NCI-H1048 (cell line): ENCODE measurements at places on chromosomes 4 and X.
A peak's percentile ranks its signal among the peaks of the same experiment; 100 is the strongest.

- no peak for DNase-seq
These were observed 307.1 kb downstream of the TEX13A start for GRCh38 chrX:104913348-104913747.

GRCh38 chrX:154918060-154918483 is 31.9 kb downstream of the F8A1 start:
- DNase-seq: peak; percentile 35

- no peak for DNase-seq
These were observed at the start of gene POU4F2 for GRCh38 chr4:146638786-146639505. Gene POU4F2 (plus strand): TSS chr4:146638893. CDS start chr4:146639141, 248 bp downstream.

- DNase-seq: no peak
These were observed 17.5 kb upstream of the C4orf36 start for GRCh38 chr4:86909546-86910295.

- DNase-seq: no peak
These were observed 69.6 kb upstream of the BCOR start for GRCh38 chrX:40167233-40167849.

DNA sequence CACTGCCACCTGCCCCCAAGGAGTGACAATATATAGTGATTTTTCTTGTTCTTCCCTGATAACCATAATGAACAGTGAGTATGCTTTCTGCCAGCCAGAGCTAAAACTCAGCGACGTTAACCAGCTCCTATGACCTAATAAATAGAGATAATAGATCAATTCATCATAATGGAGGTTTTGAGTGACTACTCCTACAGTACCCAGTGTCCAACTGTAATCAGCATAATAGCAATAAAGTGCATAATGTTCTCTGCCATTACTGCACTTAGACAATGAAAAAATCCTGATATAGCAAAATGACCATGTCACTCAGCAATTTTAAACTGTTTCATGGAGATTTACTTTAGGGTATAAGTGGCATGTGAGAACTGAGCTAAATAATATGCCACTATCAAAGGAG is 20.7 kb upstream of the TXLNG start:
- no peak for DNase-seq

DNA sequence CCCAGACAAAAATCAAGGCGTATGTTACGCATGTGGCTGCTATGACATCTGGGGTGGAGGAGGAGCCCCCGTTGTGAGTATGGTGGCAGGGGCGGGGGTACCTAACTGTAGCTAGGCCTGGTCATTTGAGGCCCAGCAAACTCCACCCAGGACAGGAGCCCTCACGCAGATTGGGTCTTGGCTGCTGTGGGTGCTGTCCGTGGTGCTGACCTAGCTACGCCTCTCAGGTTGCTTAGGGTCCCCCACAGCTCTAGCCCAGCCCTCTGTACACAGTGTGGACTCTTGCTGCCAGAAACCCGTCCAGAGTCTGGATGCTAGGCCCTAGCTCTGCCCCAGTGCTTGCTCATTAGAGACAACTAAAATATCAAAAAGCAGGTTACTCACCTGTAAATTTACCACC is 146.7 kb upstream of the PSAPL1 start:
- DNase-seq: no peak

DNA sequence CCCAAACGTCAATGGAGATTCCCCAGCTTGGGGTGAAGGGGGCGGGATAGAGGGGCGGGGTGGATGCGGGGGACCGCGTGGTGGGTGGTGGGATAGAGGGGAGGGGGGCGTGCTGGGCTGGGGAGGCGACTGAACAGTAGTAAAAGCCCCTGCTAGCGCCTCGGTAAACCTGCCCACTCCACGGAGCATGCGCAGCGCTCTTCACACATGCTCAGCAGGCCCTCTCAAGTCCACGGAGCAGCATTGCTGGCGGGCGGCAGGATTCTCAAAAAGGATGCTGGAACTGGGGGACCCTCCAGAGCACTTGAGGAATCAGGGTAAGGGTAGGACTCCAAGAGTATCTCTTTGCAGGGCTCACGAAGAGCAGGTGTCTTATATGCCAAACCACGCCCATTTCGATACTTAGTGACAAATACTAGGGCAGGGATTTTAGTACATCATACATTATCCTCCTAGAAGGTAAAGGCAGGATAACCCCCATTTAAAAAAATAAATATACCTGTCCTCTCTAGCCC is 378 bp upstream of the RPS6KA6 start:
- no peak for DNase-seq

DNA sequence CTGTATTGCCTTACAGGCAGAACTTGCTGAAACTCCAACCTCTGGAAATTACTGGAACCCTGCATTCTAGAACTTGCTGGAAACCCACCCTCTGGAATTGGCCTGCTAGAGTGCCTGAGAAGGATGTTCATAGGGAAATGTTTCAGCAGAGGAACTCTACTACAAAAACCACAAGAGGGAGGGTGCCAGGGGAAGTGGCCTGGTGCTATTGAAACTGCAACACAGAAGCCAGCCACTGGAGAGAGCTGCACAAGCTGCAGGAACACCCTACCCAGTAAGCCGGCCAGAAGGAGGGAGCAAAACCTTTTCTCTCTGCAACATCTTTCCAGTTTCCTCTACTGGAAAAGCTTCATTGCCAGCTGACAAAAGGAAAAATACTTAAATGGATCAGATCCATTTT is 2.5 kb upstream of the BRWD3 start:
- no peak for DNase-seq

GRCh38 chr4:99724067-99724466 is 66.4 kb upstream of the C4orf54 start:
- no peak for DNase-seq

DNA sequence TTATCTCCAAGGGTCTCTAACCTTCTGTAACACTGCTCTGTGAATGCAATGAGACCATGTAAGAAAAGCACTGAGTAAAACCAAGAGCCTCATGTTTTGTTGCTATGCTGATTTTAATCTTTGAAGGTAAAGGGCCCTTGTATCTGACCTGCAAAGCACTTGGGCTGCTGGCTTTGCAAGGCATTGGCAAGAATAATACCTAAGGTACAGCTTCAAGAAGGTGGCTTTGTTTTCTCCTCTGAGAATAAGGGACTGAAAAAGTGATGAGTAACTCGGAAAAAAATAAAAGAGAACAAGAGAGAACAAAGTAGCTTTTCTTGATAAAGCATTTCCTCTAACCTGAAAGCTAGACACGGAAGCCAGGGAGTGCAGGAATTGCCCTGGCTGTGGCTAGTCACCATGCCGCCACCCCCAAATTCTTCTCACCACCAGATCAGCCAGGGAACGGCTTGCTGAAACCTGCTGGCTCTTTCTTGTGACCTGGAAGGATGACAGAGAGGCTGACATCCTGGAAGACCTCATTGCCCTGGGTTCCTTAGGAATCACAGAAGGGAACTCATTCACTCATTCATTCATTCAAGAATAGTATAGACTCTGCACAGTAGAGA is 41.8 kb upstream of the HS3ST1 start:
- DNase-seq: no peak

DNA sequence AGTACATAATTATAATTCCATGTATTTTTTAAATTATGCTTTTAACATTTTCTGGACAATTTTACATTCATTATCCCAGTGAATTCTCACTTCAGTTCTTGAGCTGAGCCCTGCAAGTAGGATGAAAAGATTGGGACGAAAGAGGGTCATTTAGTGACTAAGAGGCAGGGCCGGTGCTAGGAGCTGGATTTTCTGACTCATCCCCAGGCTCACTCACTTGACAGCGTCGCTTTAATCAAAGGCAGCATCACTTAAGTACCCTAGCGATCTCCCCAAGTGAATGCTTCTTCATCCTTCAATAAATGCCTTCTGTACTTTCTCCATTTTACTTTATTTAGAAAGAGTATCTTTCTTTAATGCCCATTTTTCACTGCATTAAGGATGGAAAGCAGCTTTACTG is 263.6 kb downstream of the HS3ST1 start:
- DNase-seq: no peak

GRCh38 chr4:170014359-170015011 is 11.7 kb downstream of the MFAP3L start:
- DNase-seq: no peak

GRCh38 chr4:23775694-23776093 is 114.2 kb downstream of the PPARGC1A start:
- DNase-seq: no peak

GRCh38 chrX:46374371-46374770 is 170.8 kb downstream of the ZNF674 start:
- no peak for DNase-seq

- DNase-seq: no peak
These were observed 528.9 kb upstream of the ARX start for GRCh38 chrX:25544641-25545040.

DNA sequence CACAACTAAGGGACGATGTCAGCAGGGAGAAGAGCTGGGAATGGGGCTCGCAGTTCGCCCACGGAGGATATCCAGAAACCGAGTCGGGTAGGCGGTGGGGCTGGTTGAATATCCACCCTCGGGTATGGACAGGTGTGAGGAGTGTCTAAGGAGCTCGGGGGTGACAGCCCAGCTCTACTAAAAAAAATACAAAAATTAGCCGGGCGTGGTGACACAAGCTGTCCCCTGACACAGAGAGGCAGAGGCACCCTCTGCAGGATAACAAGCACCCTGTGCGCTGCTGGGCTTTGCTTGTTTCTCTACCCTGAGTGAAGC is 12.2 kb upstream of the ASMTL start:
- DNase-seq: no peak

GRCh38 chr4:185778307-185778706 is 33.7 kb downstream of the SORBS2 start:
- no peak for DNase-seq

- no peak for DNase-seq
These were observed 63.3 kb upstream of the CCDC160 start for GRCh38 chrX:134173541-134174272.

DNA sequence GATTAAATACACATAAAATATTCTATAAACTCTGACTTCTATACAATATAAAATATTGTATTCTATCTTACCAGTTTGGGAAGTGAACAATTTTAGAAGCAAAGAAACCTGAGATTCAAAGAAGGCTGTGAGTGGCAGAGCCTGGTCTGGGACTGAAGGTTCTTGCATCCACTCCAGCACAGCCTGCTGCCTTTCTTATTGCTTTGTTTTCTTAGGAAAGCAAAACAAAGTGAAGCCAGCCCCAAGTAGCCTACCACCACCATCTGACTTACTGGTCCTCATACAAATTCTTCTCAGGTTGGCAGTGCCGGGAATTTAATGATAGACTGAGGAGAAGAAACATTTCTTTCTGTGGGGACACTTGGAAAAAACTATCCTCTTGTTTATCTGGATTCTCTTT is 129.7 kb upstream of the SMAD1 start:
- DNase-seq: no peak

DNA sequence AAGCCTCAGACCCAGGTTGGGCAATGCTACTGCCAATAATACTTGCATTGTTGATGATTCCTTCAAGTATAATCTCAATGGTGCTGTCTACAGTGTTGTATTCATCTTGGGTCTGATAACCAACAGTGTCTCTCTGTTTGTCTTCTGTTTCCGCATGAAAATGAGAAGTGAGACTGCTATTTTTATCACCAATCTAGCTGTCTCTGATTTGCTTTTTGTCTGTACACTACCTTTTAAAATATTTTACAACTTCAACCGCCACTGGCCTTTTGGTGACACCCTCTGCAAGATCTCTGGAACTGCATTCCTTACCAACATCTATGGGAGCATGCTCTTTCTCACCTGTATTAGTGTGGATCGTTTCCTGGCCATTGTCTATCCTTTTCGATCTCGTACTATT is 7.4 kb downstream of the LPAR4 start:
- DNase-seq: no peak

DNA sequence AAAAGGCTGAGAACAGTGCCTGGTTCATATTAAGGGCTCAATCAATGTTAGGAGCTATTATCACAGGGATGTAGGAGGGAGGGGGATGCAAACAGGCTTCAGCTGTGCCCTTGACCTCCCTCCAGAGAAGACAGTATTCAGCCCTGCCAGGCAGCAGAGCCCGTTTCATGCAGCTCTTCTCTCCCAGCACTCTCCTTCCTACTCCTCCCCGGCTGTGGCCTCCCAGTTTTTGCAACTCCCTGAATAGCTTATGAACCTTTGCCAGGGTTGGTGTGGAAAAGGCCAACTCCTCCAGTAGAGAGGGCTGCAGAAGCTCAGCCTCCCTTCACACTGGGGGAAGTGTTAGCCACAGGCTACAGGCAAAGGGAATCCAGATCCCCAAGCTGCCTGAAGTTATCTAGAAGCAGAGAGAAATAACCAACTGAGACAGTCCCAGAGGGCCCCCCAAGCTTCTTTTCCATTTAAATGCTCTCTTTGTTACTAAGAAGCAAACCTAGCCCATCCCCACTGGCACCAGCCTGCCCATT is 31.7 kb upstream of the APLN start:
- no peak for DNase-seq
